ENCODE measurements at places on chromosomes 4 and X.
A peak's percentile ranks its signal among the peaks of the same experiment; 100 is the strongest.

DNA sequence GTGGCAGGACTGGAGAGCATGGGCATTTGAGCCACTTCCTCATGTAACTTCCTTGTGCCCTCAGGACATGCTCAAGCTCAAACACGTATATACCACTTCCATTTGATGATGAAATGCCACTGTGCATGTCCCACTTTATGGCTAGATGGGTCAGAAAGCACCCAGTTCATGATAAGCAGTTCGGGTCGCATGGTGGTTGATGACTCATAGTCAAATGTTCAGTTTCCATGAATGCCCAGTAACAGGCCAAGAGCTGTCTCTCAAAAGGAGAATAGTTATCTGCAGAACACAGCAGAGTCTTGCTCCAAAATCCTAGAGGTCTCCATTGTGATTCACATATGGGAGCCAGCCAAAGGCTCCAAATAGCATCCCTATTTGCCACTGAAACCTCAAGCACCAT, 48.9 kb upstream of the SPIN3 start:
- DNase-seq = no peak

DNA sequence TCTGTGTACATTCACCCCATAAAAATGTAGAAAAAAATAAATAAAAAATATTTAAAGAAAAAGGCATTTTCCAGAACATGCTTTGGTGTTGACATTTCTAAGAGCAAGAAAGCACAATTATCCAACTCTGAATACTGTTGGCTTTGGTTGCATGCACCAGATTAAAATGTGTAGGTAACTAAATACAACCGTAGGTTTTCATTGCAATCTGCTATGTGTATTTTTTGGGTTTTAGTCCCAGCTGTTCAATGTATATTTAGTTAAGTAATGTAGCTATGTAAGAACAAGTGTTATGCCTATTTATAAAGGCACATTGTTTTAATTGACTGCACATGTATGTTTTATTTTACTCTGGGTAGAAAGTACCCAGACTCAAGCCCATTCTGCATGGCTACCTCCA, 108.1 kb upstream of the PAQR3 start:
- DNase-seq = no peak

- peak; percentile 88 for DNase-seq
Observed at GRCh38 chr4:82798168-82799005, at the start of gene SCD5. SCD5 (minus strand) TSS chr4:82798796; CDS start chr4:82798537, 259 bp downstream.

DNA sequence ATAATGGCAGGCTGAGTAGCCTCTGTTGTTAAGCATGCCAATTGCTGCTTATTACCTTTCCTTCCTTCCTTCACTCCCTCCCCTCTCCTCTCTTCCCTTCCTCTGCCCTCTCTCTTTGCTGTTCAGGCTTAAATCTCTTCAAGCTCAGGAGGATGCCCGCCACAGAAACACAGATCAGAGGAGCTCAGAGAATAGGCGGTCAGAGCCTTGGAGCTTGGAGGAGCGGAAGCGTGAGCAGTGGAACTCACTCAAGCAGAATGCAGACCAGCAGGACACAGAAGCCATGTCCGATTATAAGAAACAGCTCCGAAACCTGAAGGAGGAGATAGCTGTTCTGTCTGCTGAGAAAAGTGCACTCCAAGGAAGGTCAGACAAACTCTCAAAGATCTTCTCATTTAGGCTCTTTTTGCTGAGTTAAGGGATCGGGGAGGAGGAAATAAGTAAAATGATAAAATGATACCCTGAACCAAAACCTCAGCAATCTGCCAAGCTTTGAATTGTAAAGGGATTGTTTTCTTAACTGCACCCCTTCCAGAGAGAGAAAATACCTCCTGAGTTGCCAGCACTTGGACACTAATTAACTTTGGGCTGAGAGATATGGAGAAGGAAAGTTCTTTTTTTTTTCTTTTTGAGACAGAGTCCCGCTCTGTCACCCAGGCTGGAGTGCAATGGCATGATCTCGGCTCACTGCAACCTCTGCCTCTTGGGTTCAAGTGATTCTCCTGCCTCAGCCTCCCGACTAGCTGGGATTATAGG, 20.9 kb downstream of the SPATA18 start:
- no peak for DNase-seq

DNA sequence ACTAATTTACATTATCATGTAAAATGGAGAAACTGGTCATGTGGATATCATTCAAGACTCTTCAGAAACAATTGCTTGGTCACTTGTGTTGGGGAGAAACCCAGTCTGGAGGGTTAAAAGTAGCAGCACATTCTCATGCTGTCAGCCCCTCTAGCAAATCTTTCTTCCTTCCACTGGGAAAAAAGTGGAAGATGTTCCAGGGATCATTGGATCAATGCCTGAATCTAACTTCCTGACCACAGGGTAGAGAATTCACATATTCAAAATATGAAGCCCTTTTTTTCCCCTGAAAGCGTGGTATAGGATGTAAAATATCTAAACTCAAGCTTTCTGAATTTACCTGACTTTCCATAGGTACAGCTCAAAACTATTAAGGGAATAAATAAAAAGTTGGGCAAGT, 98.0 kb downstream of the CXCL13 start:
- no peak for DNase-seq

DNA sequence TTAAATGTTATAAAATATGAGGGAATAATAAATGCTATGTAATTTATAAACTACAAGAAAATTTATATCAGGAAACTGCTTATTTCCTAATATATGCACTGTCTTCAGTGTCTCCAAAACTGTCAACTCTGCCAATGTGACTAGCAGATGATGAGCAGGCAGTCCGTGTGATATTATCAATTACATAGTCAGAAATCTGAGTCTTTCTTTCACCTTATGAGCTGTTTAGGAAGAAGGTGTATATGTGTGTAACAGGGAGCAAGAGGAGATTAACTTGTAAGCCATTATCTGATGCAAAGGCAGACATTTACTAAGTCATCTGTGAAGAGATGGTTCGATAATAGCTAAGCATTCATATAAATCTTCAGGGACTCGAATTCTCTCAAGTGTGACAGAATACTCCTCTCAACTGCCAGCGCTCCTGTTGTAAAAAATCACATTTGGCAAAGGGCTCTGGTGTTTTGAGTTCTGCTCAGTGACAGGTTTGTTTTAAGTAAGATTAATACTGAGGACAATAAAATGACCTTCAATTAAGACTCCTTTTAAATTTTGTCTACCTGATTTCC, 79.7 kb downstream of the SNCA start:
- DNase-seq = no peak

DNA sequence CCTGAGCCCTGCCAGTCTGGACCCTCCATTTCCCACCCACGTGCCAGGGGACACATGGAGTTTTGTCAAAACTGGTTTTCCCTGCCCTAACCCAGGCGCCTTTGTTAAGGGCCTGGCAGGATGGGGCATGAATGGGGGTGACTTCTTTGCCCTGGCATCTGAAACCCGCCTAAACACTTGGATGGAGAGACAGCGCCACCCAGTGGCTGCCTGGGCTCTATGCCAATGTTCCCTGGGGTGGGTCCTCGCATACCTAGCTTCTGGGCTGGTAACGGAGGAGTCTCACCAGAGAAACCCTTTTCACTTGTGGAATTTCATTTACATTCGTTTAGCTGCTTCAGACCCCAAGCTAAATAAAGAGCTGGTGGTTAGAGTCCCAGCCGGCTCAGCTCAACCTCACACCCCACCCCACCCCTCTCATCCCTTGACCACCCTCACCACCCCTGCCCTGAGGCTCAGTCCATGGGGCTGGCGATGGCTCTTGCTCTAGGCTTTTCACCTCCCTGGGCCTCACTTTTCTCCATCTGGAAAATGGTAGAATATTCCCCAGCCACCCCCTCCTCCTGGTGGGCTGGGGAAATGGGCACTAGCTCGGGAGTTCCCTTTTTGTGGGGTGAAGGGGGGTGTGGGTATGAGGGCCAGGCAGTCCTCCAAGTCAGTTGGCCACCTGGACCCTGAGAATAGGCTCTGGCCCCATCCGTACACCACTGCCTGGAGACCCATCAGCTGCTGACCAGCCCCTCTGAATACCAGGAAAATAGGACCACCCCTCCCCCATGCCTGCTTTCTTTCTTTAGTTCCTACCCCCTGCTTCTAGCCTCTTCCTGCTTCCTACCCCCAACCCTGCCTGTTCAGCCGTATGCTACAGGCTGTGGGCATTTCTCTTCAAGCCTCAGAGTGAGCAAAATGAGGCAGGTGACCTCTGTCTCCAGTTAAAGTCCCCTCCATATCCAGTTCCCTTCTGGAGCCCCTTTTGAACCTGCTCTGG, 57.1 kb upstream of the PJA1 start:
- DNase-seq = peak; percentile 51

DNA sequence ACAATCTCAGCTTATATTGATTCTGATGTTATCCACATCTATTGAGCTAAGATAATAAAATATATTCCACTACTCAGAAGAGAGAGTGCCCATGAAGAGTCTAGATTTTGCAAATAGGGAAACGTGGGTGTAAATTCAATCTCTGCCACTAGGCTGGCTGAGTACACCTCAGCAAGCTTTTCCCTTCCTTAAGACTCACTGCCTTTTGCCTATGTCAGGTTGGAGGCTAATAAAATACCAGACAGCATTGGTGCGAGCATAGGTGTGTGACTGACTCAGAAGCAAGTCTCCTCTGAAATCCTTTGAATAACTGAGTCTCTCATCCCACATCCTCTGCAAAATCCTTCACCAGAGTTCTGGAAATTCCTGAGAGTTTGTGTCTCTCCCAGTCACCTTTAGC, 405.4 kb upstream of the CPEB2 start:
- no peak for DNase-seq
